ENCODE measurements at places on chromosomes 3 and 15.

DNA sequence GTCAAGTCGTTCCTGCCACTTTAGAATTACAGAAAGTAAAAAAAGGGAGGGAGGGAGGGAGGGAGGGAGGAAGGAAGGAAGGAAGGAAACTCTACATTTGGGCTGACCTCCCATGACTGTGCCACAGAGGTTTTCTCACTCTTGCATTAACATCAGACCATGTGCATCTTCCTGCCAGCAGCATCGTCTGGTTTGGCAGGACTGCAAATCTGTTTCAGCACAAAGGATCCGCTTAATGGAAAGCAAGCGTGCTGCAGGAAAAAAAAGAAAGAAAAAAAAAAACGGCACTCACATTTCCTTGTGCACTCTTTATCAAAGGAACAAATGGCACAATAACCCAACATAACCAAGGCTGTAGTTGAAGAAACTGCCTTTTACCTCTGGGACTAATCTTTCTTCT lies 148.8 kb upstream of the HES1 start:
- DNase-seq, result no peak

DNA sequence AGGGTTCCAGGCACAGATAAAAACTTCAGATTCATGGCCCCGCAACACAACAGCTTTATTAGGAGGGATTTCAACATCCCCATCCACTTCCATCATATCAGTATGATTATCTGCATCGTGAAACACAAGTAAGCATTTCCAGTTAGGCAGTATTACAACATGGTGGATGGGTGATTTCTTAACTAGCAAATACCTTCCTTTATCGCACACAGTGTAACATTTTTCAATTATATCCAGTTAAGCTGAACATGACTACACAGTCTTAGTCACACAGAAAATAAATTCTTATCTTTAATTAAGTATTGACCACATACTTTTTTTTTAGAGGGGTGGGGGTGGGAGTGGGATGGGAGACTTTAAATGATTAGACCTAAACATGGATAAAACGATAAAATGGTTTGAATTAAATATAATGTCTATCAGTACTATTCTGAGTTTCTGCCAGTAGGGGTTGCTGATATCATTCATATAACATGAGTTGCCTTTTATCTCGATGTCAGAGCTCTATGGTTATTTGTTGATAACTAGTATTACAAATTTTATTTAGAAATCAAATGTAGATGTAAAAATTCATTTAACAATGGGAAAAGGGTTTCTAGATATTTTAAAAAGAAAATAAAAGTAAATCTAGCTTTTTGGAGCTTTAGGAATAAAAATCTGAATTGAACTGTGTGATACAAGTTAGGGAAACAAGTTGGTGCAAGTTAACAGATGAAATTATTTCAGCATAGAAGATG lies 146.6 kb downstream of the TBL1XR1 start:
- DNase-seq, result no peak

DNA sequence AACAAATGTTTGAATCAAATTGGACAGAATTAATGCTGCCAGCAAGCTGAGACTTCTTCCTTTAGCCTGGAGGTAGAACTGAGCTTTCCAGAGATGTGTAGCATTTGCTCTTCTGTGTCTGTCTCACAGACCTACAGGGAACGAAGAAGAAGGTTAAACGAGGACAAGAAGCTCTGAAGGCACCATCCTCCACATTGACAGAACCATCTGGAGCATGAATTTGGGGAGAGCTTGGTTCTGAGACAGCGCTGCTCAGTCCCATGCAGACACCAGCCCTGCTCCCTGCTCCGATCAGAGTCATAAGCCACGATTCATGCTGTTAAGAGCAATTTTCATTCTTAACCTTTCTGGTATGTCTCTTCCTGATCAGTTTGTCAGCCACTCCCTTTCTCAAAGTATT lies 7.7 kb upstream of the KY start:
- DNase-seq, result no peak

GRCh38 chr15:52682200-52682599 lies 3.0 kb upstream of the ATOSA start:
- DNase-seq, result no peak

- no peak for DNase-seq
Measured at GRCh38 chr3:59407425-59407824, 357.6 kb upstream of the CFAP20DC start.

DNA sequence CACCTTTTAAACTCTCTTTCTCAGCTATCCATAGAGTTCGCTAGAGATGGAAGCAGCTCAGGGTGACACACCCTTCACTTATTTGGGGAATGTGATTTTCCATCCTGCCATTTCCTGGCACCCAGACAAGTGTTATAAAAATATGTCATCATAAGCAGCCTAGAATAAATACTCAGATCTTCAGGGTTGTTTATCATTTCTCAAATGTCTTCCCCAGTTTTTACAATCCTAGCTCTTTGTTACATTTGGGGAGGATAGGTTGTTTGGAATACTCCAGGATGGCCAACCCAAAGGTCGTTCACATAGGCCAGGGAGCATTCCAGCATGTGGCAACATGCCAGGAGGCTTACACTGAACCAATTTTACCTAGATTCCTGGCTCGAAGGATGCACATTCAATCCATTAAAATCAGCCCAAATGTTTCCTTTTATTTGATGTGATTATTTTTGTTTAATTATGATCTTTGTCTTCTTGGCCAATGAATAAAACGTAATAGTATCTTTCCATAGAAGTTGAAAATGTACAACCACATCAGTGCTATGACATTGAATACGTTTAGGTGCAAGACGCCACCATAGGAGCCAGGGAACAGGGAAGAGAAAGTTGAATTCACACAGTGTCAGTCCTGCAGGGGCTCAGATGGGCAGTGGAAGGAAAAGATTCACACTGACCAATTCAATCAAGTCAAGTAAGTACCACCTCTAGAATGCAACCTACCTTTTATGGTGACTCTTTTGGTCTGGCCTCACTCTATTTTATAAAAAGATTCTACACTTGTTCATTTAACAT lies 537.7 kb upstream of the MDFIC2 start:
- no peak for DNase-seq

DNA sequence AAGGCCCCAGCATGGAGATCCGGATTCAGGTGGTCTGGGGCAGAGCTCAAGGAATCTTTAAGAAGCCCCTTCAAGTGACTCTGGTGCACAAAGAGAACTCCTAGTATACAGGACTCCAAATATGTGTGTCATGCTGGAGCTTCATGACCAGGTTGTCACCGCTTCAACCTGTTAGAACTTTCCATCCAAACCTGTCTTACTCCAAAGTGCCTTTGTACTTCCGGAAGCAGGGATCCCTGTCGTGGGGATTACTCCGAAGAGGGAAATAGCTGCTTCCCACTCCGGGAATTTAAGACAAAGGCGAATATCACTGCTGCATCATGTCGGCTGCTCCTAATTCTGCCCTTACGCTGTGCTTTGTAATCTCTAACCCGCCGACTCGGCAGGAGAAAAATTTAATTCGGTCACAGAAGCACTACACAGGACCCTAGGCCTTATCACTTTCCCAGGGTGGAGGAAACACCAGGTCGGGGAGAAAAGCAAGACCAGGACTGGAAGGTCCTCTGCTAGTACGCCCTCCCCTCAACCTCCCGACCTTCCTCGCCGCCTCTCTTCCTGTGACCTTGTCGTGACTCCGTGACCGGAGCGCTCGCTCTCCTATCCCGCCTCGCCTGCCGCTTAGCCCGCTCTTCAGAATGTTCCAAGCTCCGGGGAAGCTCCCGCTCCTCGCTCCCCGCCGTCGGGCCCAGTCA lies 730 bp downstream of the HIGD1A start:
- peak; percentile 10 for DNase-seq

DNA sequence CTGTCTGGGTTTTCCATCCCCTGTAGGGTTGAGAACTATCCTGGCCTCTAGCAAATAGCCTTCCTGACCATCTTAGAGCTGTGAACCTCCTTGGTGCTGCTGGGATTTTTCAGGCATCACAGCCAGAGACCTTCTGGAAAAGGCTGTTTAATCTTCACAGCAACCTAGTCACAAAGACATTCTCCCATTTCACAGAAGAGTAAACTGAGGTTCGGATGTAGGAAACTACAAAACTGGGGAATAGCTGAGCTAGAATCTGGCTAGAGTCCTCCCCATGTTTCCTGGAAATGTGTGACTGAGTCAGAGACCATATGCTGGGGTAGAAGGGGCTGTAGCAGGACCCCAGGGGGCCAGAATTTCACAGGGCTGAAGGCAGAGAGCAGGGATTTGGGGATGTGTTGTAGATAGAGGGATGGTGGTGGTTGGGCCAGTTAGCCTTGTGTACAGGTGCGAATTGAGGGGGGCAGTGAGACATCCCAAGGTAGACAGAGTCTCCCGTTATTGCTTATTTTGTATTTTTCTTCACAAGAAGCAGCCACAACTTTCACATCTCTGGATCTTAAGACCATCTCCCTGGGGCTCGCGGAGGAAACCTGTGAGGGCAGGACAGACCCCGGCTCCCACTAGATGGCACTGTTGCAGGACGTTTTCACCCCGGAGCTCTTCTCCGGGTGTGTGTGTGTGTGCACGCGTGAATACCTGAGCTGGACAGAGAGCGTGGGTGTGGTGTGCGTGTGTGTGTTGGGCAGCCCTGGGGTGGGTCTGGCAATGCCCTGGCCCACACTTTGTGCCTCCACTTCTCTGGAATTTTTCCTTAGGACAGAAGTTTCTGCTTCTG lies 66.9 kb upstream of the PRR23C start:
- DNase-seq, result peak; percentile 47

- DNase-seq, result no peak
Measured at GRCh38 chr3:169179722-169180121, 483.8 kb downstream of the MECOM start.

DNA sequence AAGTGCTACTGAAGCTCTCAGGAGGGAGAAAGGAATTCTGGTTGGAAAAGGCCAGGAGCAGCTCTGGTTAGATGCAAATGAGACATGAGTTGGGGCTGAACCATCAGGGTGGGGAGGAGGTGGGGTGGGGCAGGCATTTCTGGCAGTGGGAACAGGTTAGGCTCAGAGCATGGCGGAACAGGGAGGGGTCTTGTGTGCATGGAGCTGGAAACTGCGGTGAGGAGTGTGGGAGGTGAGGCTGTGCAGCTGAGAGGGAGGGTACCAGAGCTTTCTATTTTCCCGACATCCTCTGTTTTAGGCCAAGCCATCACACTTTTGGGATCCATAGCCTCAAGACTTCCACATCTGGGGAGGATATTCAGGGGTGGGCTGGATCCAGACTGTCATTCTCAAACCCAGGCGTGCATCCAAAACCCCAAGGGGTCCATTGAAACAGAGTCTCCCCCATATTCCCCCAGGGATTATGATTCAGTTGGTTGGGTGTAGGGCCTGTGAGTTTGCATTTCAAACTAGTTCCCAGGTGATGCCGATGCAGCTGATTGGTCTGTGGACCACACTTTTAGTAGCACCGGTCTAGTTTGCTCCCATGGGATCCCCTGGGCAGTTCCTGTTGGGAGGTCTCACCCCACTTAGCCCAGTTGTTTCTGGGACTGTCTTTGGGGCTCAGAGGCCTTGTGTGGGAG lies 100.9 kb upstream of the TLE3 start:
- DNase-seq, result no peak

DNA sequence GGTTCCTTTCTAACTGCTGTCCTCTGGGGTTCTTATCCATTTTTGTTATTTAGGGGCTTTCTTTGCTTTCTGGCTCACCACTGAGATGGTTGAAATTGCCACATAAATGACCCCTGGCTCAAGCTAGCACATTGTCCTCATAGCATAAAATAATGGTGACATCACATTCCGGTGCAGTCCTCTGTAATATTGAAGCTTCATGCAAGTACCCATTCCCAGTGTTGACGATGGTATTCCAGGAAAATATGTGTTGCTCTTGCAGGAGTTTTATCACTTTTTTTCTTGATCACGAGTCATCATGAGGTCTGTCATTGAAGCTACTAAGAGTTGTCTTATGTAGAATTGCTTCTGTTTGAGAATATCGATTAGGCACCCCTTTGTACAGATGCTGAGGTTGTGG lies 56.1 kb downstream of the CRTC3 start:
- DNase-seq, result no peak

DNA sequence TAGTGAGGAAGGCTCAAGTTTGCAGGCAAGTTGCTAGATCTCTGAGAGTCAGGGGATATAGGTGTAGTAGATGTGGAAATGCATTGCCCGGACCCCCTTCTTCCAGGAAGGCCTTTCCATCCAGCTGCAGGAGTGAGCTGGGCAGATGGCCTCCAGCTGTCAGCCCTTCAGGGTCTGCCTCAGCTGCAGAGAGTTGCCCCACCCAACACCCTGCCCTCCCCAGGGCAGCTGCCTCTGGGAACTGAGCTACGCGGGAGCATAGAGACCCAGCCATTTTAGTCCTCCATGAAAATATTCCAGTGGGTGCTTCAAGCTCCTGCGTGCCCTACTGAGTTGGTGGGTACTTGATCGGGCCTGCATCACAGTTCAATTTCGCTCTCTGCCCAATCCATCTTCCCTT lies 29.6 kb downstream of the SPG21 start:
- DNase-seq, result no peak

GRCh38 chr3:12136371-12136770 lies 22.3 kb downstream of the TIMP4 start:
- DNase-seq, result no peak

- no peak for DNase-seq
Measured at GRCh38 chr15:53833134-53833624, 73.7 kb upstream of the WDR72 start.

GRCh38 chr3:21691036-21691435 lies 60.0 kb downstream of the ZNF385D start:
- no peak for DNase-seq

- DNase-seq, result no peak
Measured at GRCh38 chr3:108354562-108354961, 58.2 kb downstream of the HHLA2 start.

DNA sequence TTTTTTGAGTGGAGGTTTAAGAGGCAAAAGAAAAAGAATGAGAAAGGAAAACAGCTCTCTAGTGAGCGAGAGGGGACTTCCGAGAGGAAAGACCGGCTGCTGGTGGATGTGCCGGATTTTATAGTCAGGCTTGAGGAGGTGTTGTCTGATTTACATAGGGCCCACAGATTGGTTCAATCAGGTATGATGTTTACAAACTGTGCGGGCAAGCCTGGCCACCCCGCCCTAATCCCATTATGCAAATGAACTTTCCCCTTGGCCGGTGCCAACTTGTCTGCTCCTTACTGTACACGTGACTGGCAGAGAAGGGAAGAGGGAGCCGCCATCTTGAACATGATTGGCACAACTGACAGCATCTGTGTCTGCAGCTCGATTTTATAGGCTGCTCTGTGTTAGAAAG lies 44.7 kb downstream of the FAM43A start:
- DNase-seq, result no peak

DNA sequence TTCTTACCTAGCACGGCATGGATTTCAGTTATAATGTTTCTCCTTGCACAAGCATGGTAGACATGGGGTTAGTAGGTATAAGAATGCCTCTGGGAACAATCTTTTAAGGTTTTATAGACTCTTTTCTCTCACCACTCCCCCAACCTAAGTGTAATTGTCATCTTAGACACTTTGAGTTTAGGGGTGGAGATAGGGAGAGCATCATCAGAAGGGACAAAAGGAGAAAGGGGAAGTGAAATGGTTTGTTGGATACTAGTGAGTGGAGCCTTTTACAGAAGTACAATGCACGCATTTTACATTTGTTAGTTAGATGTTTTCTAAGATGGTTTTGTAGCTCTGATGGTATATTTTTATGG lies 189.2 kb downstream of the TP63 start:
- no peak for DNase-seq

GRCh38 chr3:71130471-71131374 lies 452.8 kb downstream of the FOXP1 start:
- DNase-seq, result peak; percentile 54
